Spinal cord (tissue), 10 donors: ENCODE measurements at places on chromosomes 2 and 18. TPM values are rescaled to one million over a fixed set of nuclear protein-coding genes. Genes with fewer than 3 reads are reported as not detected.

DNA sequence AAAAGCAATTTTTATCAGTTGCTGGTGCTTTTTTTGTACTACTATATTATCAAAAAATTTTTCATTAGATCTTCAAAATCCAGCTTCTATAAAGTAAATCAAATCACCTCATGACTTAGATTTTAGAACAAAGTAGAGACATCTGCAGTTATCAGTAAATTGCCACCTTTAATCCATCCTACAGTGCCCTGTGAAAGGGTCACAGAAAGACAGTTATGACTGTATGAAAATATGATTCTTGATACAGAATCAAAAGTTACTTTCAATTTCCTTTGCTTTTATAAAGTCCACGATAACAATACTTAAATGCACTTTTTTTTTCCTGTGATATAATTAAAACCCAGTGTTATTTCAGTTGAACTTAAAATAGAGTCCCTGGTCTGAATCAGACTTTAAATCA, 61.4 kb downstream of the PRPF40A start:
- DNase-seq: no peak

DNA sequence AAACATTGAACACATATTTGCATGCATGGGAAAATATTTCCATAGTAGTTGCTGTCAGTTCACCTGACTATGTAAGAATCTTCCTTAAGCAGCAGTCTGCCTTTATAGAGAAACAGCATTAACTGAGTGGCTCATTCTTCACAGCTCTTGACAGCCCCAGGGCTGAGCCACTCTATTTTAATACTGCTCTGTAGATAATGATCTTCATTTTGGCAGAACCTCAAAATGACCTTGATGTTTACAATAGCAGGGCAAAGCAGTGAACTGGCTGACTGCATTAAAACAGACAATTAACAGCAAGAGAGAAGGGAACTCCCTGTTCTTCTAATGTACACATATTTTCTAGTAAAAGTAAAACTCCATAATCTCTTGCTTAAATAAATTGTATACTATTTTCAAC, 580.6 kb upstream of the SOX11 start:
- no peak for DNase-seq

GRCh38 chr2:220842901-220843665, 729.0 kb downstream of the EPHA4 start:
- no peak for DNase-seq

DNA sequence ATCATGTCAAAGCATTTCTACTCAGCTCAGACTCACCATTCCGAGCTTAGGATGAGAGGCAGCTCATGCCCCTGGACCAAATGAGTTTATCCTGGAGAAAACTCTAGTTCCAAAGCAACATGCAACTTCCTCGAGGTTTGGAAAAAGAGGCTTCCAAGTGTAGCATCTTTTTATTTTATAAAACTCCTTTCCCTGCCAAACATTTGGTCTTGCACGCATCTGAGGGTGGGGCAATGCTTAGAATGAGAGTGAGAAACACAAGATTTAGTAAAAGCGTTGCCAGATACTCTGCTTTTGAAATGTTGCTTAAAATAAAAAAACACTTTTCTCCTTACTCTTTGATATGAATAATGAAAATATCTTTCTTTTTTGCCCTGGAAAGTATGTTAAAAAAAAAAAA, 151.5 kb downstream of the NCKAP5 start:
- no peak for DNase-seq

GRCh38 chr2:156457523-156458517, 21.6 kb downstream of the GPD2 start:
- no peak for DNase-seq

DNA sequence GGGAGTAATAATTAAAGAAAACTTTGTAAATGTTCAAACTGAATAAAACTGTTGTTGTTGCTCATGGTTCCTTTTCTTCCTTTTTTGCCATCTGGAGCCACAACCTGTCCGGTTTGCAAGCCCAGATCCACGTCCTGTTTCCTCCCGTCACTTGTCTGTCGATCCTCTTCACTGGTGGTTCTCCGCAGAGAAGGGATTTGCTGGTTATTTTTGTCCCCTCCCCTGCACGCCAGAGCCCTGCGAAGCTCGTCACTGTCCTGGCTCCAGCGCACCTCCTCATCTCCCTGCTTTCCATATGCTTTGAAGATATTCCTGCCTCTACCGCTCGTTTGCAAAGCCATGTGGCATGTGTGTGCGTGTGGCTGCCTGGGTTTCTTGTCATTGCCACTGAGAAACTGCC, 461.4 kb downstream of the RNF144A start:
- DNase-seq: peak; percentile 88

GRCh38 chr18:79361766-79362522, 33.8 kb upstream of the NFATC1 start:
- no peak for DNase-seq

GRCh38 chr2:117308861-117309770, 505.4 kb upstream of the DDX18 start:
- DNase-seq: no peak

- no peak for DNase-seq
These were observed 526.9 kb upstream of the FANCL start for GRCh38 chr2:58767828-58768714.

GRCh38 chr18:5152343-5153020, 44.6 kb downstream of the AKAIN1 start:
- no peak for DNase-seq

GRCh38 chr2:148638543-148638942, 6.0 kb upstream of the EPC2 start:
- no peak for DNase-seq

DNA sequence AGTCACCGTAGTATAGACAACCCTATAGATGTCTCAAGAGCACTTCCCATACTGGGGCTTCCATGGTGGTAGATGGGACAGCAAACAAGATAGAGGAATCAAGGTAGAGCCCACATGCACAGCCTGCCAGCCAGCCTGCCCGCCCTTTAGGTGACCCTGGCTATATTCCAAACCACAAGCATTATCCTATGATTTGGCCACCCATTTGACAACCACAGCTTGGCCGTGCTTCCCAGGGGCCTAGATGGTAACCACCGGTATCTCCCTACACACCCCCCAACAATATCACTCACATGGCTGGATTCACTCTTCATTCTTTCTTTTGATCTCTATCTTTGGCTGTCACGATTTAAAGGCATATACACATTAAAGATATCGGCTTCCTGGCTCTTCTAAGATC, 85.3 kb downstream of the CDK15 start:
- no peak for DNase-seq

DNA sequence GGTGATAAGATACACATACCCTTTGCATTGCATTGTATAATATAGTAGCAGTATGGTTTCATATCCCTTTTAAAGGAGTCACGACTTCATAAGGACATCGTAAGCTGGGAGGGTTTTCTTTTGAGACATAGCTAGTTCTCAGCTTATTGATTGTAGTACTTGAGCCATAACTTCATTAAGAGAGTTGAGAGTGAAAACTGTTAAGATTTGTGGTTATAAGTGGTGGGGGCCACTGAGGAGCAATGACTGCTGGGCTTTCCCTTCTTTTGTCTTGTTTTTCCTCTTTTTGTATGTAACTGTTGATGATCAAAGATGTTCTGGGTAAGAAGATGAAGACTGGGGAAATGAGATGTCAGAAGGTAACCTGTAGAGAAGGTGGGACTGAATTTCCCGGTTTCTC, 11.0 kb downstream of the EIF5B start:
- no peak for DNase-seq

DNA sequence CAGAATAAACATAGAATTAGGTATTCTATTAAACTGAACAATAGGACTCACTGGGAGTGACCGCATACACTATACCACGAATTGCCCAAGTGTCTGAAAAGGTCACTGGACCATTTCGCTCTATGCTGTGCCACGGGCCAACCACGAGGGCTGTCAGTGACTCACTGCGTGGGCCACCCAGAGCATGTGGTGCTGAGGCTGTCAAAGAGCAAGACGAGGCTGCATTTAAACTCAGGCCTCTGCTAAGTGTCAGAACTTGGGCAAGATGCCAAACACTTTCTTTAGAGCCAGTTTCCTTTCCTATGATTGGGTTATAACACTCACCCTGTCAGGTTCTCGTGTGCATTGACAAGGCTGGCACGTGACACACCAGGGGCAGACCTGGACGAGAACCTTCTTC, 97.5 kb downstream of the SH3YL1 start:
- DNase-seq: no peak

DNA sequence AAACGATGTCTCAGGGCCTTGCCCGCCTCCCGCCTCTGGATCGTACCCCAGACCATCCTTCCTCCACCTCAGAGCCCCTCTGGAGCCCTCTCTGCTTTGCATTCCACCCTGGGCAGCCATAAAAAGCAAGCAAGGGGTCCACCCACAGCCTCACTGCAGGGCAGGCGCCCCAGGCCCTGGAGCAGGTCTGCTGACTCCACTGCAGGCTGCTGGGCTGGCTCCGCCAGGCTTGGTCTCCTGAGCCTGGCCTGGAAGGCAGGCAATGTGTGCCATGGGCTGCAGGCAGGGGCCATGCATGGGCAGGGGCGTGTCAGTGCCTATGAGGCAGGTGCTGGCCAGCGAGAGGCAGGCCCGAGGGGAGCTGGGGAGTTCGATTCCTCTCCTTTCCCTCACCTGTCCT, 186.0 kb downstream of the ANKRD30B start:
- DNase-seq: no peak

- DNase-seq: no peak
These were observed 4.0 kb upstream of the SLC11A1 start for GRCh38 chr2:218378053-218378452.

GRCh38 chr2:218998414-218999002, 5.3 kb upstream of the CRYBA2 start:
- no peak for DNase-seq

- DNase-seq: no peak
These were observed 20.0 kb upstream of the EFR3B start for GRCh38 chr2:25021791-25022362.

DNA sequence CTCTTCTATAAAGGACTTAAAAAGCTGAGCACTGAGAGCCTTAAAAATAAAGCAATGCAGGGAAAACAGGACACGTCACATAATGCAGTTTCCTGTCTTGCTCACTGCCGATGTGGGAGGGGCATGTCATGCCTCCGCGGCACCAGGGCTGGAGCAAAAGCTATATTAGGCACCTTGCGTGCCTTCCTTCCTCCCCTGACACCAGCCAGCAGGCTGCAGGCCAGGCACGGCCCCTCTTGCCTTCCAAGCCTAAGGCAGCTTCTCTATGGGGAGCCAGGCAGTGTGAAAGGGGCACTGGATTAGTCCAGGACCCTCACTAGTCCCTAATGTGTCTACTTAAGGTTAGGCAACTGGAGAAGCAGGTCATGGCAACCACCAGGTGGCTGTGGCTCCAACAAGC, 26.3 kb downstream of the MRPL35 start:
- no peak for DNase-seq

- DNase-seq: no peak
These were observed 28.7 kb upstream of the SLC8A1 start for GRCh38 chr2:40480596-40480995.

GRCh38 chr2:148110184-148110583, 89.3 kb downstream of the MBD5 start:
- no peak for DNase-seq

DNA sequence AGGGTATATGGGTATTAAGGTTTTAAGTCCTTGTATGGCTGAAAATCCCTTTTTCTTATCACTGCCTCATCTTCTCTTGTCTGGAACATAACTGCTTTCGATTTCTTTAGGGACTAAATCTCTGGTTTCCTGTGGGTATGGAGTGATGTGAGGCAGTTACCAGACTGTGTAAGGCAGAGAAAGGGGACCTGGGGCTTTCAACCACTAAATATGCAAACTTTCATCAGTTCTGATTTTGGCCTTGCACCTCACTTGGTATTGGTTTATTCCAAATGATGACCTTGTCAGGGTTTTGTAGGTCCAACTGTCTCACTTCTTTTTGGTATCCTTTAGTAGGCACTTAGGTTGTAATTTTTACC, 9.3 kb downstream of the MAP4K4 start:
- no peak for DNase-seq

GRCh38 chr2:168166902-168167510, 80.4 kb downstream of the STK39 start:
- no peak for DNase-seq

GRCh38 chr18:53796040-53796729, 428.3 kb downstream of the MBD2 start:
- no peak for DNase-seq

- no peak for DNase-seq
These were observed at the start of gene CHRND for GRCh38 chr2:232525791-232526371. Gene CHRND (plus strand): TSS chr2:232526160. CDS start chr2:232526216, 56 bp downstream.

DNA sequence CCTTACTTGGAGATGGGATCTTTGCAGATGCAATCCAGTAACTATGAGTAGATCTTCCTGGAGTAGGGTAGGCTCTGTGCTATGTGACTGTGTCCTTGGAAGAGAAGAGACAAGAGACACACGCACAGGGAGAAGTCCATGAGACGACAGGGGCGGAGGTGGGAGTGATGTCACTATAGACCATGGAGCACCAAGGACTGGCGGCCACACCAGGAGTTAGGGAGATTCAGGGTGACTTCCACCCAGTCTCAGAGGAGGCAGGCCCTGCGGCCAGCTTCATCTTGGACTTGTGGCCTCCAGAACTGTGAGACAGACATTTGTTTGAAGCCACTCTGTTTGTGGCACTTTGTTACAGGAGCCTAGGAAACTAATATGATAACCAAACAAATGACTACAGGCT, 177.8 kb downstream of the INHBB start:
- DNase-seq: no peak

GRCh38 chr2:38207168-38207567, 131.2 kb upstream of the CYP1B1 start:
- DNase-seq: no peak

The CAPN13 gene
- total RNA-seq: 0.17 TPM

The VIL1 gene
- 0.11 TPM for total RNA-seq

The PDE11A gene
- 6.5 TPM for total RNA-seq

The SRBD1 gene
- total RNA-seq: 43.9 TPM

The BAZ2B gene
- total RNA-seq: 155 TPM

The CDK15 gene
- 0.55 TPM for total RNA-seq

The SLC40A1 gene
- total RNA-seq: 156 TPM

The OR6B2 gene
- not detected for total RNA-seq

The LGALSL gene
- total RNA-seq: 36.1 TPM

The CHRNG gene
- total RNA-seq: 0.06 TPM

The GAL3ST2 gene
- 0.33 TPM for total RNA-seq

The SERPINB4 gene
- total RNA-seq: not detected

The IKZF2 gene
- 13.9 TPM for total RNA-seq

The RNF125 gene
- total RNA-seq: 6.7 TPM

The EN1 gene
- 0.40 TPM for total RNA-seq

The CROCC2 gene
- total RNA-seq: 0.30 TPM
